Thoracic aorta (tissue), 2 donors: ENCODE measurements at places on chromosomes 1 and 21. TPM values are rescaled to one million over a fixed set of nuclear protein-coding genes. Genes with fewer than 3 reads are reported as not detected.

GRCh38 chr21:40765811-40766210 lies 81.1 kb downstream of the DSCAM start:
- no peak for DNase-seq

- DNase-seq = no peak
Measured at GRCh38 chr21:42118901-42119300, 47.8 kb downstream of the UMODL1 start.

DNA sequence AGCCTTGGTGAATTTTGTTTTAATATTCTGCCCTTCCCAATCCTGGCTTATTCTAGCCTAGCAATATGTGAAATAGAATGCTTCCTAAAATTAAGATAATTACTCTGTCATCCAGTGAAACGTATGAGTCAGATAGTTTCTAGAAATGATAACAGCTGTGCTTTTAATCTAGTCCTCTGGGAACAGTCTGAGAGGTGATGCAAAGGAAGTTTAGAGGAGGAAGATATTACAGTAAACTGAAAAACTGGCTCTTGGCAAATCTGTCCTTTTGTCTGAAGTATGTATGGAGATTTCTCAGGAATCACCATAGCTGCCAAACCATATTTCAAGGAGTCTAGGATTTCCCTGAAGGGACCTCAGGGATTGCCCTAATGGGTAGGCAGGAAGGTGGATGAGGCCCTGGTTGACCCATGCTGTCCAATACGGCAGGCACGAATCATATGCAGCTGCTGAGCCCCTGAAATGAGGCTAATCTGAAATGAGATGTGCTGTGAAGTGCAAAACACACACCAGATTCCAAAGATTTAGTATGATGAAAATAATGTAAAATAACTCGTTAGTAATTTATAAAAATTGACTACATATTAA lies 70.8 kb upstream of the LBR start:
- no peak for DNase-seq

GRCh38 chr21:45562965-45563364 lies 20.7 kb upstream of the SLC19A1 start:
- DNase-seq = no peak

DNA sequence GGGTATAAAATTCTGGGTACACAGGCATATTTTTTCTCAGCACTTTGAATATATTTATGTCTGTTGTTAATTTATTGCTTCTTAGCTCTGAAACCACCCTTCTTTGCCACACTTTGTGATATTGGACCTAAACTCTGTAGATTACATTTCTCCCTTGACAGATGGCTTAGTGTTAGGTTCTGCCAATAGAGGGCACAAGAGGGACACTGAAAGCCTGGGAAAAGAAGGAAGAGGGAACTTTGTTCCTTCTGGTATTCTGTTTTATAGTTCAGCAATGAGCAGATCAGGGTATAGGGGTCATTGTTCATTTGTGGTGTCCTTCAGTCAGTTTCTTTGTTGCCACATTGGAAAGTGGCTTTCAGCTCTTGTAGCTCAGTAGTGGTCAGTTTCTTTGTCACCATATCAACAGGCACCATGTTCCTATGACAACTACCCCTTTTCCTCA lies 423.5 kb upstream of the PROX1 start:
- no peak for DNase-seq

DNA sequence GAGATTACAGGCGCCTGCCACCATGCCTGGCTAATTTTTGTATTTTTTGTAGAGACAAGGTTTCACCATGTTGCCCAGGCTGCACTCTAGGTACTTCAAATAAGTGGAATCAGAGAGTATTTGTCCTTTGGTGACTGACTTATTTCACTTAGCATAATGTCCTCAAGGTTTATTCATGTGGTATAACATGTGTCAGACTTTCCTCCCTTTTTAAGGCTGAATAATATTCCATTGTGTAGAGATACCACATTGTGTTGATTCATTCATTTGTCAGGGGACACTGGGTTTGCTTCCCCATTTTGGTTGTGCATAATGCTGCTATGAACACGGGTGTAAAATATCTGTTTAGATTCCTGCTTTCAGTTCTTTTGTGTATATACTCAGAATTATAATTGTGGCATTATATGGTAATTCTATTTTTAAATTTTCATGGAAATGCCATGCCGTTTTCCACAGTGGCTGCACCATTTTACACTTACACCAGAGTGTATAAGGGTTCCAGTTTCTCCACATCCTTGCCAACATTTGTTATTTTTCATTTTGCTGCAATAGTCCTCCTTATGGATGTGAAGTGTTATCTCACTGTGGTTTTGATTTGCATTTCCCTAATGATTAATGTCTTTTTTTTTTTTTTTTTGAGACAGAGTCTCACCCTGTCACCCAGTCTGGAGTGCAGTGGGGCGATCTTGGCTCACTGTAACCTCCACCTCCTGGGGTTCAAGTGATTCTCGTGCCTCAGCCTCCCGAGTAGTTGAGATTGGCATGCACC lies 35.1 kb downstream of the IL6R start:
- no peak for DNase-seq

DNA sequence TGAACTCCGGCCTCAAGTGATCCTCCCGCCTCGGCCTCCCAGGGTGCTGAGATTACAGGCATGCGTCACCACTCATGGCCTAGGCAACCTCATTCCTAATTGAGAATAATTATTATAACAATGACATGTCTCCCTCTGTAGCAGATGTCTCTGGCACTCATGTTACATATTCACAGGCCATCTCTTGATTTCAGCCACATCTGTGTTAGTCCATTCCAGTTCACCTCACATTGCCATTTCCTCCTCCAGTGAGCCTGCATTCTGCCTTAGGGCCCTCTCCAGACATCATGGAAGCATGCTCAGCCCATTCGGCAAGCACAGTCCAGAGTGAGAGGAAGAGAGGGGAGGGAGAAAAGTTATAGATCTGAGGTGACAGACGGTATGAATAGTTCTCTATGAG lies 32.5 kb downstream of the CDKN2C start:
- DNase-seq = no peak

GRCh38 chr1:108615544-108615943 lies 45.3 kb downstream of the HENMT1 start:
- DNase-seq = no peak

- DNase-seq = no peak
Measured at GRCh38 chr1:172724232-172724631, 65.3 kb downstream of the FASLG start.

GRCh38 chr1:198672124-198672523 lies 33.3 kb downstream of the PTPRC start:
- no peak for DNase-seq

GRCh38 chr1:169048043-169048442 lies 58.4 kb upstream of the ATP1B1 start:
- DNase-seq = no peak

GRCh38 chr1:180981596-180982387 lies 40.9 kb downstream of the STX6 start:
- DNase-seq = no peak

DNA sequence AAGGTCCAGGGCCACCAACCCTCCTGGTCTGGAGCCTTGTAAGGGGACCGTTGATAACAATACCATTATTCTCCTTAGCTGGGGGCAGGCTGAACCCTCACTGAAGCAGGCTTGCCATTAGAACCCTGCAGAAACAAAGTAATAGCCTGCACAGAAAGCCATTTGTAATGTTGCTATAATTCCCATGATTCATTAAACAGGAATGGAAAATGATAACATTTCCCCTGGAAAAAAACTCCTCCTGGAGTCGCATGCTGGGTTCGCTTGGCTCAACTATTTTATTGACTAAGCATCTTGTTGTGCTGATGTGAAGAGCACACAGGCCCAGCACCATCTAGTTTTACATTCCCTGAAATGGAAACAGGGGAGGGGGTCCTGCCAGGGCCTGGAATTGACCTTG lies 155.6 kb upstream of the CSF3R start:
- DNase-seq = no peak

DNA sequence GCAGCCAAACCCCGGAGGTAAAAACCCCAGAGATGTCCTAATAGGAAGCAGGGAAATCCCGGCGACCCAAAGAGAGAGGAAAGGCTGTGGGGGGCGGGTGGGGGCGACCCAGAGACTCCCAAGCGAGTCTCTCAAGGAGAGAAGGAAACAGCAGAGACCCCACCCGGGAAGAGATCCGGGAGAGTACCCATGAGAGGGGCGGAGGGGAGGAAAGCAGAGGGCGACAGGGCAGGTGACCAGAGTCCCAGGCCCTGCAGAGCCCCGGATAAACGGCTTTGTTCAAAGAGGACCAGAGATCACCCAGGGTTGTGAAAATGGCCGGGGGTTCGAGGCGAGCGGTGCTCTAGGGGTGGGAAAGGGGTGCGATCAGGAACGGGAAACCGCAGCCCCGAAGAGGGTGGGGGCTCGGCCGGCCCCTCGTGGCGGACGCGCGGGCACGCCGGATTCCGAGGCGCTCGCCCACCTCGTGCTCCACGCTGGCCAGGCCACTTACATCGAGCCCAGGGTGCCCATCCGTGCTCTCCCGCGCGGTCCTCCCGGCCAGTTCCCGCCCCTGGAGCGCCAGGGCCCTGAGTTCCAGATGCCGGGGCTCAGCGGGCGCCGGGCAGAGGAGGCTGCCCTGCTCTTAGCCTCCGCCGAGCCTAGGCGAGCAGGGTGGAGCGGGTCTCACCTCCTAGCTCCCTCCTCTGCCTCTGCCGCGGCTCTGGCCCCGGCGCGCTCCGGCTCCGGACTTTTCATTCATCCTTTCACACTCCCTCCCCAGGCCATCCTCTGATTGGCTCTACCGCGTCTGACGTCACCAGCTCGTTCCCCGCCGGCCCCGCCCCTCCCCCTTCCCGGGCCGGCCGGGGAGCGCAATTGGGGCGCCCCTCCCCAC lies 52.3 kb downstream of the RHBG start:
- peak; percentile 31 for DNase-seq

DNA sequence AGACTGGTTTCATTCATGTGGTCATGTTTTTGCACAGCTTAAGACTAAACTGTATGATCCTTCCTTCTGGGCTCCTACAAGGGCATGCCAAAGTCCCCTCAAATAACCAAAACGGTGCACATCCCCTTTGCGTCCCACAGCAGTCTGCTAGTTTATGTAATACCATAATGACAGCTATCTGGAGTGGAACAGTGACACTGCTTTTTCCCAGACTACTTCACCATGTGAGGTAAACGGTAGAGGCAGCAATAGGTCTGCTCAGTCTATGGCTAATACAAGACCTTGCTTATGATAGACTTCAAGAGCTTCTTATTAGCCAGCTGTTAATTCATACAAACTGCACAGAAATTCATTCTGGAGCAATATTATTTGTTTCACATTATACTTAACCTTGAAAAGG lies 395.5 kb downstream of the SMYD3 start:
- DNase-seq = no peak

DNA sequence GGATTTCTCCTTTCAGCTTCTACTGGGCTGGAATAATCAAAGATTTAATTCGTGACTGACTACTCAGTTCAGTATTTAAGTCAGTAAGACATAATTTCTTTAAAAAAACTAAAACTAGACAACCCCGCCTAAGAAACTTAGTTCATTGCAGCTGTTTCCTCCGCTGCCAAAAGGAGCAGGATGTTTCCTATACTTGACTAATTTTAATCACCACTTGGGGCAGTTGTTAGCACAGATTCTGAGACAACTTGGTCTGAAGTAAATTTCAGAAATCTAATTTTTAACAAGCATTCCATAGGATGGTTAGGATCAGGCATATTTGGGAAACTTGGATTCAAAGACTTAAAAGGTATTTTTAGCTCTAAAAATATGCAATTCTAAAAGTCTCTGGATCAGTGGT lies 34.0 kb downstream of the EPRS1 start:
- DNase-seq = no peak

- DNase-seq = no peak
Measured at GRCh38 chr1:242522996-242523718, 1.3 kb downstream of the PLD5 start.

GRCh38 chr21:17848228-17848627 lies 29.1 kb upstream of the C21orf91 start:
- no peak for DNase-seq

- DNase-seq = no peak
Measured at GRCh38 chr1:68377098-68377497, 72.7 kb downstream of the RPE65 start.

S1PR1 gene
- 42.5 TPM for total RNA-seq

UBE2U gene
- not detected for total RNA-seq

SDHC gene
- 95.7 TPM for total RNA-seq

CLIC4 gene
- total RNA-seq = 777 TPM

PCAT6 gene
- not detected for total RNA-seq

HSD3B2 gene
- total RNA-seq = not detected

ANKRD34A gene
- total RNA-seq = 1.1 TPM

C1orf74 gene
- 1.6 TPM for total RNA-seq

DNAJC16 gene
- total RNA-seq = 14.1 TPM

SEMA6C gene
- total RNA-seq = 6.8 TPM

OR6K3 gene
- total RNA-seq = not detected

KLHDC7A gene
- not detected for total RNA-seq

BTBD19 gene
- total RNA-seq = 53.6 TPM

PLPP3 gene
- 164 TPM for total RNA-seq

DCAF8 gene
- total RNA-seq = 167 TPM

FCMR gene
- total RNA-seq = not detected

PODN gene
- total RNA-seq = 152 TPM

NPHS2 gene
- not detected for total RNA-seq

RAB25 gene
- total RNA-seq = not detected
